Ascending aorta (tissue), 2 donors: ENCODE measurements at places on chromosomes 3 and 15. TPM values are rescaled to one million over a fixed set of nuclear protein-coding genes. Genes with fewer than 3 reads are reported as not detected.
A peak's percentile ranks its signal among the peaks of the same experiment; 100 is the strongest.

DNA sequence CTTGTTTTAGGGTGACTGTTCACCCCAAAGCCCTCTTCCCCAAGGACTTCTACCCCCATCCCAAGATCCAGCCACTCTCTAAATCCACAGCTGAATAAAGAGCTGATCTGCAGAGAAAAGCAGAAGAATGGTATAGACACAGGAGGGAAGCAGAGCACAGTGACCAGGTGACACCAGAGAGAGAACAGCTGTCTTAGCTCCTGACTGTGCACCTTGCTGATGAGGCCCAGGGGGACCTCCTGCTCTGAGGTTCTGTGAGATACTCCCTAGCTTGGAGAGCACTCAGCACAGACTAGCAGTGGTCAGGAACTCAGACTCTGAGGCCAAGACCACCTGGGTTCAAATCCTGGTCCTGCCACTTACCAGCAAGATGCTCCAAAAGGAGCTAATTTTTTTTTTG, 17.7 kb downstream of the MCF2L2 start:
- no peak for DNase-seq

MYO5C gene
- 11.0 TPM for total RNA-seq

- peak; percentile 86 for DNase-seq
Observed at GRCh38 chr3:141368062-141368924, at the start of gene ZBTB38. ZBTB38 (plus strand) TSS chr3:141368504; CDS start chr3:141442389, 73,885 bp downstream.

DNA sequence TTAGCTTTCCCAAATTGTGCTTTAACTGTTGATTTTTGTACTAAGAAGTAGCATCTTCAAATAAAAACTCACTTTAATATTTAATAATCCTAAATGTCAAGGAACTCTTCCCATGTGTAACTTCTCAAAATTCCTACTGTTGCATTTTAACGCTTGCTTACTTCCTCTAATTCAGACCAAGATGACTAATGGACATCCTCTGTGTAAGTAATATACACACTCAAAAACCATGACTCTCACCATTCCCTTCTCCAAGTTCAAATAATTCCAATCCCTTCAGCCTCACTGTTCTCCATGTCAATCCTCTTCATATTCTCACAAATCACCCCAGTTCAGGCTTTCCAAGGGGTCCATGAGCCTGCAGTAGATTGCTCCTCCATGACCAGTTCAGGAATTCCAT, 13.0 kb downstream of the MRPL46 start:
- no peak for DNase-seq

XPC gene
- total RNA-seq: 48.9 TPM

DNA sequence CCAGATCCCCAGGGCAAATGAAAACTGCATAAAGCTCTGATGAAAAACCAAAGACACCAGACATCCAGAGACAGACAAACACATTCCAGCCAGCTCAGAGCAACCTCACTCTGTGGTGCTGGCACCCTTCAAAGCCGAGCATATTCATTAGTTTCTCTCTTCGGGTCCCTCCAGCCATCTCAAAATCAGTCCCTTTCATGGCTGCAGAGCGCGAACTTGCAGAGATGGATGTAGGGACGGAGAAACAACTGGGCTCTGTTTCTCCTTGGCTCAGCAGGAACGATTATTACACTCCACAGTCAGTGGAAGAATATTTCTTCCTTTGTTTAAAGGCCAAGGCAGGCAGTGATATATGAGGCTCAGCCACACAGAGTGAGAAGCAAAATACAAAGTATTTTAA, 50.4 kb upstream of the SYN2 start:
- no peak for DNase-seq

GRCh38 chr3:43497422-43497821, 124.4 kb downstream of the ANO10 start:
- no peak for DNase-seq
